ENCODE measurements at places on chromosomes 12 and 14.

DNA sequence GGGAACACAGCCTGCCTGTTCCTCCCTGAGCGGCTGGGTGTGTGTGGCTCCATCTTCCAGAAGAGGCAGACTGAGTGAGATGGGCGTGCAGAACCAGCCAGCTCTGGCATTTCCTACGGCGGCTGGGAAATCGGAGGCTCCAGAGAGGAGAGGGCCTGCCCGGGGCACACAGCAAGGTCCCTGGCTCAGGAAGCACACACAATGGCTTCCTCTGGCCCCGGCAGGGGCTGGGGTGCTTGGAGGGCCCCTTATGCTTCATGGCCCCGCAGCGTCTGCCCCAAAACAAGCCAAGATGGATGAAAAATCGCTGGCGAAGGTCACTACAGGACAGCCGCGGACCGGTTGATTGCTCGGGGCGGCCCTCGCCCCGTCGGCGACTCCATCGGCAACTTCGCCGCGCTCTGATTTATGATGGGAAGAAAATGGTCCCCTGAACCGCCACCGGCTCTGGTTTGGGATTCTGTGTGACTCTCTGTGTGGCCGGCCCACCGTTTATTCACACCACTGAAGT, 191.5 kb upstream of the C14orf180 start:
- DNase-seq = no peak

- peak; percentile 64 for DNase-seq
Measured at GRCh38 chr12:49043856-49044258, 16.7 kb downstream of the KMT2D start.

DNA sequence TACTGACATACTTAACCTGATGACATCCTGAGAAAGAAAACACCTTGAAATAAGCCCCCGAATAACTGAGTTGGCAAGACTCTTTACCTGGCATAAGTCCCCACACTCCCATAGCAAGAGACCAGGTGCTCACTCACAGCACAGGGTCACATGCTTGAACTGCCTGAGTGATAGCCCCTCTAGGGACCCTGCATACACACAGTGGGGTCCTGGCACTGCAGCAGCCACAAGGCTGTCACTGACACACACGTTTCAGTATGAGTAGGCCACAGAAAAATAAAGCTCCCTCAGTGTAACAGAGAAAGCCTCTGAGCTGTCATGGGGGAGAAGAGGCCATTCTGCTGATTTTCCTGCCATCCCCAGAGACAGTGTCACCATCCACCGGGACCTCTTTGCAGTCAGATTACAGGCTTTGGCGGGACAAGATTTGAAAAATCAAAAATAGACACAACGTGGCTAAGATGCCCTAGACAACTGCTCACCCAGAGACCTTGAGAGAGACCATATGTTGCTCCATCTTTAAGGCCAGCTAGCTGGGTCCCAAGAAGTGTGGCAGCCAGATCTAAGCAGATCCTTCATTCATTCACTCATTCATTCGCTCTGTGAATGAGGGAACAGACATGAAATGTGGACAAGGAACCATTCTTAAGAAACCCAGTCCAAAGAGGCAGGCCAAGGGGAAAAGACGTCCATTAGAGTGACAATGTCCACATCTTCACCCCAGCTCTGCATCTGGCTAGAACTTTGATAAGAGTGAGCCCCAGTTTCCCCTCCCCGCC, 1.6 kb downstream of the SCARB1 start:
- no peak for DNase-seq

DNA sequence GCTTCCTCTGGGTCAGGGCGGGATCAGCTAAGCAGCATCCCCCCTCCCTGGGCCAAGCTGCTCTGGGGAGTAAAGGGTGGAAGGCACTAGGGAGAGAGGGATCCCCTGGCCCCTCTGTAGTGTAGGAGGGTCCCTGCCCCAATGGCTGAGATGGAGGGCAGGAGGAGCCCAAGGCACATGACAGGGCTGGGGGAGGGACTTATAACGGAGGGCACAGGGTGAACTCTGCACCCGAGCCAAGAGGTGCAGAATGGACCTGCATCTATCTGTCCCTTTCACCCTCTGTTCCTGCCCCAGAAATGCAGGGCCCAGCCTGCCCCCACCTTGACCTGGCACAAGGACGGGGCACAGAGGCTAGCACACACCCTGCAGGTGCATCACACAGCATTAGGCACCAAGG, 3.8 kb upstream of the ITGB7 start:
- DNase-seq = peak; percentile 24

- no peak for DNase-seq
Measured at GRCh38 chr12:64585104-64585503, 25.2 kb upstream of the RASSF3 start.

- DNase-seq = no peak
Measured at GRCh38 chr14:61395115-61395725, 73.8 kb downstream of the PRKCH start.

DNA sequence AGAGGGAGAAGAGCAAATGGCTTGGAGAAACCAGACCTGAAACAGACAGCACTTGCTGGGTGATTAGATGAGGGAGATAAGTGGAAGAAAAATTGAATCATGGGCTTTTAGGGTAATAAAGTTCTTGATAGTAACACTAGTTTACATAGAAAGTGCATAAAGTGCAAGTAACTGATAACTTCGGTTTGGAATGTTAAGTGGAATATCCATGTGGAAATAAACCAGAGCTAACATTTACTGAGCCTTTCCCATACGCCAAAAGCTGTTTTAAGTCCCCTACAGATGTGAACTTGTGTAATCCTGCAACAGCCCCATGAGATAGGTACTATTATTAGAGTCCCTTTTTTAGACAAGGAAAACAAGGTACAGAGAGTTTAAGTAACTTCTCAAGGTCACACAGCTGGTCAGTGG, 77.1 kb upstream of the NUDT4 start:
- no peak for DNase-seq

DNA sequence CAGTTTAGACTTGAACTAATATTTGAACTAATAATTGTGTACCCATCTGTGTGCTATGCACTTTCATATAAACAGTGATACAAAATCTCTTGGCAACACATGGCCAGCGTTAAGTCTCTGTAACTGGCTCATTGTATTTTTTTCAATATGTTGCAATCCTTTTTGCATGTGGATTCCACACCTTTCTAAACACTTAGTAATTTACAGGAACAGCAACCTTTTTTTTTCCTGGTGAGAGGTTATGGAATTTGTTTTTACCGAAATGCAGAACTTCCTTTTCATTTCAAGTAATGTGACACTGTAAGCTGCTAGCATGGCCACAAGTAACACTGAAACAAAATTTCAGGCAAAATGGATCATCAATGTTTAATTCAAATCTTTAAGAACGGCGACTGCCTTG, 45.4 kb upstream of the EPS8 start:
- no peak for DNase-seq

DNA sequence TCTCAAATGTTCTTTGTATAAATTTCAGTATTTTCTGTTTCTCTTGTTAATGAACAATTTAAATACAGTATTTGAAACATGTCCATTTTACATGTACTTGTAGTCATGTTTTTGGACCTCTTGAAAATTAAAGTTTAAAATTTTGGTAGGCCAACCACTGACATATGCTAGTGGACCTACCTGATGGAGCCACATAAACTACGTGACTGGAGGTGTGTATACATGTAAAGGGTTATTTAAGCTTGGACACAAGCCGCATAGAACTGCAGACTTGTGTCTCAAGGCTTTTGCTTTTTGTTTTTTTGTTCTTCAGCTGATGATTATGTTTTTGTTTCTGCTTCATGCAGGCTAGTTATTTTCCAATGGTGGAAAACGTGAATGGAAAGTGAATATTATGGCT, 568.5 kb upstream of the MDGA2 start:
- DNase-seq = no peak

GRCh38 chr14:32726516-32726915, 212.2 kb upstream of the NPAS3 start:
- no peak for DNase-seq

GRCh38 chr14:58787592-58787991, 149.8 kb downstream of the DACT1 start:
- no peak for DNase-seq

- DNase-seq = peak; percentile 34
Measured at GRCh38 chr12:108955225-108955835, 65.5 kb downstream of the SVOP start.

DNA sequence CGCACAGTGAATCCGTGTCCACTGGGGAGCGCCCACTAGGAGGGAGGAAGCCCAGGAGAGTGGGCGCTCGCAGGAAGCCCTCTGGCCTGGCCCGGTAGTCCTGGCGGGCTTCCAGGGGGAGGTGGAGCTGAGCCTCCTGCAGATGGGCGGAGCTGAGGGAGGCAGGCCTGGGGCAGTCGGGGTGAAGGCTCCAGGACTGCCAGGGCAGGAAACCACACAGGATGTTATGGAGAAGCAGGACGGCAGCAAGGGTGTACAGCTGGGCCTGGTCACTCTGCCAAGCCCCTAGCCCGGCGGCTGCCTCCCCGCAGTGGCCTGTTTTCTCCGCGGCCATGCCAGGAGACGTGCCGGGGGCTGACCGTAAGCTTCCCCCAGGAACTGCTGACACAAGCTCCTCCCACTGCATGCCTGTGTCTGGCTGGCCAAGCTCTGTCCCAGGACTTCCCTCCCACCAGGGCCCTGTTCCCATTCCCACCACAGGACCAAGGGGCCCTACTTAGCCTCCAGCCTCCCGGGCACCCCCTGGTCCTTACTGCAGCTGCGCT, 143.4 kb upstream of the C14orf180 start:
- DNase-seq = peak; percentile 83

GRCh38 chr12:101685092-101685491, 12.3 kb upstream of the CHPT1 start:
- no peak for DNase-seq

- DNase-seq = no peak
Measured at GRCh38 chr14:42802346-42802745, 1195.7 kb downstream of the LRFN5 start.

- DNase-seq = no peak
Measured at GRCh38 chr12:65642061-65642661, 182.1 kb upstream of the HMGA2 start.

- DNase-seq = no peak
Measured at GRCh38 chr14:88063811-88064210, 58.9 kb downstream of the GPR65 start.

DNA sequence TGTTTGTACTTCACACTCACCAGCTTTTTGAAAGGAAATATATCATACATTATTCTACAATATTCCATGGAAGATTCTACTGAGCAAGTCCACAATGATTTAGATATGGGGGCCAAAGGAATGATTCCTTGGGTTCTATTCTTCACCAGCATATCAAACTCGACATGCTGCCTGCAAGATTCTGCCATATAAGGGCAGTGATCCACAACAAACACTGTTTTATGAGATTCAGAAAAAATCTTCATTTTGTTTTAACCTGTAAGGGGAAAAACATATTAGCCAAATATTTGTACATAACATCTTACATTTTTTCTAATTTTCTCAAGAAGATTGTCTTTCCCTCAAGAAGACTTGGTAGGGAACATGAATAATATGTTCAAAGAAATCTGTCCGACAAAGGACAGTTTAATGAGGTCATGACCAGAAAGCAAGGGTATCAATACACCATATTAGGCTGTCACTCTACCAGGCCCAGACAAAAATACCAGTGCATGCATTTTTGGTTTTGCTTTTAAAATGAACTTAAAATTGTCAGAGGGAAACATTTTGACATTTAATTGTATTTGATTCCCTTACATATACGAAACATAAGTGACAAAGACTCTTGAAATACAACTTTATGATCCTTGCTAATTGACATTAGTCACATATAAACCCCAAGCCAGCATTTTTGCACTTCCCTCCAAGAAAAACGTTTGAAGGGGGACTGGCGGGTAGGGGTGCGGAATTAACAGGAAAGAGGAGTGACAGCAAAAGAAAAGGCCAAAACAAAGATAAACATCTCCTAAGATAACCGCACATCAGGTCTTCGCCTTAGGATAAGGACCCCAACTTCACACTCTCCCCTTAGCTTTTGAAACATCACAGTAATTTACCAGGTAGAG, 980 bp downstream of the INTS13 start:
- DNase-seq = no peak

DNA sequence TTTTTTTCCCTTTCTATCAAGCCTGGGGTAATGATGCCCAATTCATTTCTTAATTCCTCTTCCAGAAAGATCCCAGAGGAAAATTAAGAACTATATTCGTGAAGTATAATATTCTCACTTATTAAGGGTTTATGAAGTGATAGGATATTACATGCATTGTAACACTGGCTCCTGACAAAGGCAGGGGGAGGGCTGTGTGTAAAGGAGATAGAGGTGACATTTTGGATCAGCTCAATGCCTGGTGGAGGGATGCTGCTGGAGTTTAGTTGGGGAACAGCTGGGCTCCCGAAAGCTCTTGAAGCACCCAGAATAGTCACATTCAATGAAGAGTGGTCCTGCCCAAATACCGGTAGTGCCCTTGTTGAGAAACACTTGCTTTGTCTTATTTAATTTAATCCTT, 774 bp downstream of the SERPINA11 start:
- DNase-seq = no peak

- no peak for DNase-seq
Measured at GRCh38 chr12:80700327-80700726, 7.1 kb upstream of the MYF6 start.

- DNase-seq = no peak
Measured at GRCh38 chr12:31620311-31620710, 29.4 kb upstream of the DENND5B start.

DNA sequence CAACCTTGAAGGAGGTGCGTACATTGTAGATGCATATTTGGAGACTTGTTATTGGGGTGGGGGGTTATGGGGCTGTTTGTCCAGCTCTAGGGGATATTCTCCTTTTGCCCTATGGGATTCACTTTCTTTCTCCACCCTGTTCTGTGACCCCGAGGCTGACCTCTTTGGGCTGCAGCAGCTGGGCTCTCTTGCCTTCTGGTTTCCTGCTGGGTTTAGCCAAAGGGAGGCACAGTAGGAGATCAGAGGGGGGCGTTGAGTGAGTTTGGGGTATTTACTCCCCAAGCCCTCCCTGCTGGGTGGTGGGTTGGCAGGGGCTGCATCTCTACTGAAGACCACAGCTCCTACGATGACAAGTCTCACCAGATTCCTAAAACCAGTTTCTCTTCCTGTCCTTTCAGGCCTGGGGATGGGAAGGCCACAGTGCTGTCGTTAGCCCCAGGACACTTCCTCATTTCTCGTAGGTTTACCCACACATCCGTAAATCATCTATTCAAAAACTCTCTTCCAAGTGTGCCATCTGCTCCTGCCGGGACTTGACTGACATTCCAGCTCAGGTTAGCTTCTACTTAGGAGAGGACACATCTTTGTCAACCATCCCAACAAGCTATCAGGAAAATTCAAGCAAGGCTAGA, 127.1 kb downstream of the TMEM30B start:
- DNase-seq = no peak

DNA sequence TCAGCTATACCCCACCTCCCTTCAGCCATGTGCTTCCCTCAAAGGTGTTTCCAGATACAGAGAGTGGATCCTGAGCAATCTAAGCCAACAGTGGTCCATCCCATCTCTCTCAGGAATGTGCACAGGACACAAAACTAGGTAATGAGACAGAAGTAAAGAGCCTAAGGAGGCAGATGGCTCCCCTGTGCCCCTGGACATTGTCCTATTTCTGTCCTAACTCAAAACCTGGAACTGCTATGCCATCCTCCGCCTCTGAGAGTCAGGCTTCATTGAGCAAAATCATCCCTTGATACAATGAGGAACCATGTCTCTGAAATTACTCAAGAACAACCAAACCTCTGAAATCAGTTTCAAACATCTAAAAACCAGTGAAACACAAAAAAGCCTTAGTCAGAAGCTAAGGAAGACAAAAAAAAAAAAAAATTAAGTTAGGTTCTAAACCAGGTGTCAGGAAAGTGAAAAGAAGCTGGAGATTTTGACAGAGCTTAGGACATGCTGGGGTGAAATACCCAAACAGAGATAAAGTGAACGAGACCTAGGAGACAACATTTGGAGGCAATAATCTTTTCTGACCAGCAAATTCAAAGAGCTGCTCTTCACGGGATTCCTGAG, 200.3 kb upstream of the PLEKHG7 start:
- DNase-seq = no peak

GRCh38 chr12:104485651-104486362, 29.1 kb downstream of the CHST11 start:
- no peak for DNase-seq

All from right cardiac atrium (tissue), 5 donors.